ENCODE measurements at places on chromosomes 3 and 15.
A peak's percentile ranks its signal among the peaks of the same experiment; 100 is the strongest.

DNA sequence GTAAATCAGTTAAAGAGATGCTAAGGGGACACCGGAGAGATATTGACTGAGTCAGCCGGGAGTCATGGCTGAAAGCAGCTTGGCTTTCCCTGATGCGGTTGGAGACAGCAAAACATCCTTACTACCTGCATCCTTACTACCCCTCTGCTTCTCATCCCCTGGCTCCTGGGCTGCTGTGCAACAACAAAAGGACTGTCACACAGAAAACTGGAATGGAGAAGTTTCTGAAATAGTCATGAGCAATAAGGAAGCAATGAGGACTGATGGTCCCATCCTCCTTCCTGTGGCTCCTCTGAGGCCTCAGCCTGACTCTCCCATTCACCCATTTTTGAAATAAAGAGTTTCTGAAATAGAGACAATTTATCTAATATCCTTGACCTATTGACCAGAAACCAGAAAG, 1.1 kb downstream of the HCLS1 start:
- no peak for DNase-seq

- no peak for DNase-seq
These were observed 86.3 kb downstream of the PPCDC start for GRCh38 chr15:75109736-75110130.

DNA sequence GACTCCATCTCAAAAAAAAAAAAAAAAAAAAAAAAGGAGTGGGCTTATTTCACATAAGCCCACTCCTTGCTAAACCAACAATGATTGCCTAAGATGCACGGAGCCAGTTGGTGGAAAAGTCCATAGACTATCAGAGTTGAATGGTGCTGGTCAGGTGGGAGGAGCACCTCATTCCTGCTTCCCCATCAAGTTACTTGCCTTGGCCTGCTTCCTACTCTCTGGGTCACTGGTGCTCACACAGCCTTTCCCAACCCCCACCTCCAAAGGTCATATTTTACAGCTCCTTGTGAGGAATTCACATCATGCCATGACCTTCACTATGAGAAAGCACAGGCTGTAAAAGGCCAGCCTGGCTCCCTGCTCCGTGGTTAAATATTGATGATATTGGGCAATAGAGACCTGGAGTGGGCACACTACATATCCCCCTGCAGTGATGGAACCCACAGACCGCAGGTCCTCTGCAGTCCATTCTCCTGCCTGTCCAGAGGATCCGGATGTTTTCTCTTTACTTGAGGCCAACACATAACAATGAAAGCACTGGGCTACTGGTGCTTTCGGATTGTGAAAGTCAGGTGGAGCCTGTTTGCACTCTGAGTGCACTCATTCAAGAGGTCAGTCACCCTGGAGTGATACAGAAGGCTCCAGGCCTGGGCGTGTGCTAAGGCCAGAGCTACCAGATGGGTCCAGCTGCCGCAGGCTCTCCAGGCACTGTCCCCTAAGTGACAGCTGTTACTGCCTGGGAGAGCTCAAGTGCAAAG, at the start of gene SLC51B:
SLC51B (plus strand) TSS at position 664 of the 758 bp plus-strand sequence. CDS start 4,618 bp downstream, outside the sequence.
- no peak for DNase-seq

DNA sequence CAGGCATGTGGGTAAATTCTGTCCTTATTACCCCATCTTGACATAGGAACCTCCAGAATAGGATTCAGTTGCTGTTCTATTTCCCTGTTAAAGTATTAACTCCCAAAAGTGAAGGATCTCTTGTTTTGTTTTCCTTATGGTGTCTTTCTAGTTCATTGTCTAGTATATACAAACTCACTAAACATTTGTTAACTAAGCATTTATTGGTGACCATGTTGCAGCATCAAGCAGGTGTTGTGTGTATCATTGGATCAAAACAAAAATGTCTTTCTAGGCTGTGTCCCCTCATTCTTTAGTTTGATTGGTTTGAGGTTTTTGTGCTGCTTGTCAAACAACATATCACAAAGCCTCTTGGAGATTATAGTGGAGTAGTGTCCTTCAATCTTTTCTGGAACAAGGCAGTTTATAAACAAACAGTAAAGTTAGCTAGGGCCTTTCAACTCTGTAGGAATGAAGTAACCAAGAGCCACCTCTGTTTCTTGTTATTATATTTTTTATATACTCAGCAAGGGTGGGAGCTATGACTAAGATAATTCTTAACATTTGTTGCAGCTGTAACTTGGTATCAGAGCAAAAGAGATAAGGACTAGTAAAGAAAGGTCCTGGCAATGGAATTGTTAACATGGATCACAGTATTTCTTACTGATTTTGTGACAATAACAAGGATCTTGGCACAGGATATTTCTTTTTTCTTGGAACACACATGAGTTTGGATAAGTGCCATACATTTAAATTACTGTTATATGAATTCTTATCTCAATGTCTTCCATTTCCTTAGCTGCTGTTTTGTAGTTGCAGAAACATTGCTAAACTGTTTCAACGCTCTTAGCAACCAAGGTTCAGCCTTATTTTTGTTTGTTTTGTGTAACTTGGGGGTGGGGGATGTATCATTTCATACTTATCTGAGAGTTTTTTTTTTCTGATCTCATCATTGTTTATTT, 49.3 kb downstream of the TMOD3 start:
- no peak for DNase-seq

DNA sequence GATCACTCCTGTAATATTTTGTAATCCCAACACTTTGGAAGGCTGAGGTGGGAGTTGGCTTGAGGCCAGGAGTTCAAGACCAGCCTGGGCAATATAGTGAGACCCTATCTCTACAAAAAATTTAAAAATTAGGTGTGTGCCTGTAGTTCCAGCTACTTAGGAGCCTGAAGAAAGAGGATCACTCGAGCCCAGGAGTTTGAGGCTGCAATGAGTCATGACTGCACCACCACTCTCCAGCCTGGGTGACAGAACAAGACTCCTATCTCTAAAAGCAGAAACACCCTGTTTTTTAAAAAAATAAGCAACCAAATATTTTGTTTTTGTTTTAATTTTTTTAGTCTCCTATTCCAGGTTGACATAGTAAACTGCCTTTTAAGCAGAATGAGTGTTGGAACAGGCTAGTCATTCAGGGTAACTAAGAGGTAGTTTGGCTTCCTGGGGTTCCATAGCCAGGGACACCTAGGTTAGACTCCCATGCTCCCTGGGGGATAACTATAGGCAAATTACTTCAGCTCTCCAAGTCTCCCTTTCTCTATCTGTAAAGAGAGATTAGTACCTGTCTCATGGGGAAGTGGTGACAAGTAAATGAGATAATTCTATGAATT, 114.6 kb upstream of the C15orf61 start:
- no peak for DNase-seq

GRCh38 chr15:67085237-67085817, 19.9 kb downstream of the SMAD3 start:
- no peak for DNase-seq

- no peak for DNase-seq
These were observed 75.0 kb downstream of the SEMA5B start for GRCh38 chr3:122952520-122952919.

GRCh38 chr15:29638781-29639180, 183.5 kb downstream of the TJP1 start:
- no peak for DNase-seq

GRCh38 chr3:181567311-181568075, 144.2 kb upstream of the SOX2 start:
- DNase-seq = no peak

DNA sequence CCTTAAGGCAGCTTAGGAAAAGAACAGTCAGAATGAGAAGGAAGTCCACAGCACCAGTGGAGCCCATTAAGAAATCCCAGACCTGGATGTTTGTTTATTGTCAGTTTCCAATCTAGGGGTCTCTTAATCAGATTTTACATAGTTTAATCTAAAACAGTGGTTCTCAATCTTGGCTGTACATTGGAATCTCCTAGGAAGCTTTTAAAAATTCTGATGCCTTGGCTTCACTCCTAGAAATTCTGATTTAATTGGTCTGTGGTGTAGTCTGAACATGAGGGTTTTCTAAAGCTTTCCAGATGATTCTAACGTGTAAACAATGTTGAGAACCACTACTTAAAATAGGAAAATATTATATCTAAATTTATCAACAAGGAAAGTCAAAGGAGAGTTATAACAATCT, 56.6 kb upstream of the SPRED1 start:
- DNase-seq = no peak

- no peak for DNase-seq
These were observed 230.8 kb downstream of the CGGBP1 start for GRCh38 chr3:87828046-87828445.

DNA sequence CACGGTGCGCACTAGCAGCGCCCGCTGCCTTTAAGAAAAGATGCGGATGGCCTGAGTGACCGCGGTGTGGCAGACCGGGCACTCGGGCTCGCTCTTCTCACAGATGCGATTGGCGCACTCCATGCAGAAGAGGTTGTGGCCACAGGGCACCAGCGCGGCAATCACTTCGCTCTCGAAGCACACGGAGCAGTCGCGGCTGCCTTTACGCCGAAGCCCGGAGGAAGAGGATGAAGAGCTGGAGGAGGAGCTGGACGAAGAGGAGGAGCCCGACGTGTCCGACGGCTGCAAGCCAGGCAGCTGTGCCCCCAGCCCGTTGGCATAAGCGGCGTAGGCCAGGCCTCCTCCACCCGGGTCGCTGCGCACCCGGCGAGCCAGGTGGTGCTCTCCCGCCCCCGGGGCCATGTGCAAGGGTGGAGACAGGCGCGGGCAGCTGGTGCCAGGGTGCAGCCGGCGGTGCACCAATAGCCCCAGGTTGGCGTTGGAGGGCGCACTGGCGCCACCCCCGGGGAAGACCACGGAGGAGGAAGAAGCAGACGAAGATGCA, 2.6 kb downstream of the MEX3B start:
- no peak for DNase-seq

DNA sequence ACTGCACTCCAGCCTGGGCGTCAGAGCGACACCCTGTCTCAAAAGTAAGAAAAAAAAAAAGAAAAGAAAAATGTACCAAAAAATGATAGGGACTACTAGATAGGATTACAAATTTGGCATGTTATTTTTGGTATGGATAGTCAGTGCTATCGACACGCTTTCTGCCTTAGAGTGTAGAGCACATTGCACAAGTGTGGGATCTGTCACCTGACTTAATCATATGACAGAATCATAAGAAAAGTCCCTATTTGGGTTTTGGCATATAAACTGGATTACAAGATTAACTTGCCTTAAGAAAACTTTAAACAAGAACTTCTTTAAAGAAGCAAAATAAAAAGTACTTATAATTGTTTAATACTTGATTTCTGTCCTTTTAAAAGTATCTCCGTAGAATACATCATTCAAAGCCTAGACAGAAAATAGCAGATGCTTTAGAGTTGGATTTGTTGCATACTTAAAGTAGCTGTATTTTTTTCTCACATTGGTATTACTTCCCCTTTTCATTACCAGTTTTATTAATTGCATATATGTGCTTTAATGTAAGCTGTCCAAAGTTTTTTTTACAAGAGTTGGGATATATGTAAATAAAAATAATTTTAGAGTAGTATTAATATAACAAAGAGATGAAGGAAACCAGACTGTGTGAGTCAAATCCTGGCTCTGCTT, 7.8 kb downstream of the ATP6V1A start:
- DNase-seq = no peak

DNA sequence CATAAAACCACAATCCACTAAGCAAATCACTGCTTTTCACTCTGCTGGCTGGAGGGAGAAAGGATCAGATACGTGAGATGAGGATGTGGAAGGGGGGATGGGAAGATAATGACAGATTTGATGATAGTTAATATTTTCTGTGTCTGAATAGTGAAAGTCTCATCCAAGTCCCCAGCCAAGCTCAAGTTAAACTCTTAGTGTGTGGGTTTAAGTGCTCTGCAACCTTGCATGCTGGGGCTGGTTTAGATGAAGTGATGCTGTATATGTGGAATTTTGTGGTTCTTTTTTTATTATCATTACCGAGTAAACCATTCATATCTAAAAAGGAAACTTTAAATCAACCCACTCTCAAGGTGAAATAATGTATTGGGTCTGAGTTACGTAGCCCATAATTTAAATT, 111.0 kb downstream of the TPRG1 start:
- no peak for DNase-seq

DNA sequence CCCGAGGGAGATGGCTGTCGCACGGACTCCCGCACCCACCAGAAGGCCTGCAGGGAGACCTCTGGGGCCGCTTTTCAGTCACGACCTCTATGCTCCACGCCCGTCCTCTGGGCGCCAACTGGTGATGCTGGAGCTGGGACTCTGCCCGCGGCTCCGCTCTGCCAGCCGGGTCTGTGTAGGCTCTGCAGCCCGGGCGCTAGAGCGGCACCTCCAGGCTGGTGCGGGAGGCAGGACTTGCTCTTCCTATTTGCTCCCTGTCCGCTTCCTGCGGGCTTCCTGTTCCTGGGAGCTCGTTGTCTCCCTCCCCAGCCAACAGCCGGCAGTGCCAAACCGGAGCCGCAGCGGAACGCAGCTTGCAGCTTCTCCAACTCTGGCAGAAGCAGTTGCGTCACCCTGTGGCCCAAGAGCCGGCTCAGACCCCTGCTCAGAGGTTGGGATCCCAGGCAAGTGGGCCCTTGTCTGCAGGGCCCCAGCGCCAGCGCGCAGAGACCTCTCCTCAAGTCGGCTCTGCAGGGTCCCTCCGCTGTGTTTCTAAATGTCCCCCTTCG, 285.9 kb downstream of the XXYLT1 start:
- no peak for DNase-seq

- no peak for DNase-seq
These were observed 43.2 kb downstream of the ARHGEF3 start for GRCh38 chr3:56758539-56758981.

- no peak for DNase-seq
These were observed 693.0 kb downstream of the NR2F2 start for GRCh38 chr15:97023488-97023844.

DNA sequence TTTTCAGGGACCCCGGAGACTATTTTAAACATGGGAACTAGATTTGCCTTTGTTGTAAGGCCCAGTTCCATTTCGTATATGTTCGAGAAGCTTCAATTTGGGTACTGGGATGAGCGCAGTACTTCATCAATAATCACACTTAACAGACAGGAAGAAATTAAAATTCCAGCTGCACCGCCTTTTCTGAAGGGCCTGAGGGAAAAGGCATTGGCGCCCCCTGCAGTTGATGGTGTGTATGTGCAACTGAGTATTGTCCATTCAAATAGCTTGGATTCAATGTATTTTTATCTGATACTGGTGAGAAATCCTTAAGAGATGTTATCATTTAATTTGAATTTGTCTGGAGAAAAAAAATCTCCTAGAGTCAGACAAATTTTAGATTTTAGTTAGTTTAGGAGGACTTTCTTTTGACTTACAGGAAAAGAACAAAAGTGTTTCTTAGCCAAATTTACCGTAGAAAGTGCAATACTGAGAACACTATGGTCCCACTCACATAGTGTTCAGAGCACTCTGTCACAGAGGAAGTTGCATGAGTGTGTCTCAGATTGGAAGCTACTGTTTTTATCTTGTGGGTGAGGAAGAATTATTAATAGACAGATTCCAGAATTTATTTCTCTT, 5.4 kb upstream of the ALDH1A2 start:
- DNase-seq = peak; percentile 11

- DNase-seq = no peak
These were observed at the start of gene LXN for GRCh38 chr3:158672215-158673176. TSS of gene LXN (minus strand) at chr3:158672648. CDS start at chr3:158672478, 170 bp downstream.

Measured in NCI-H1417 treated with DMSO at 0.1 percent for 48 hours (cell line).